Fibroblast of skin of right quadriceps (primary cell): ENCODE measurements at places on chromosomes 13 and 19.

DNA sequence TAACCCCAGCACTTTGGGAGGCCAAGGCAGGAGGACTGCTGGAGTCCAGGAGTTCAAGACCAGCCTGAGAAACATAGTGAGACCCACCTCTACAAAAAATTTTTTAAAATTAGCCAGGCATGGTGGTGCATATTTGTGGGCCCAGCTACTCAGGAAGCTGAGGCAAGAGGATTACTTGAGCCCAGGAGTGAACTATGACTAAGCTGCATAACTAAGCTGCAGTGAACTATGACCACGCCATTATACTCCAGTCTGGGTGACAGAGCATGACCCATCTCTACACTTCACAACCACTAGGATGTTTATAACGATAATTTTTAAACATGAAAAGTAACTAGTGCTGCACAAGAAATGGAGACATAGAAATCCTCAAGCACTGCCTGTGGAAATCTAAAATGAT, 352.7 kb upstream of the SGCG start:
- peak; percentile 28 for DNase-seq

GRCh38 chr19:45592366-45592765, 7.8 kb upstream of the OPA3 start:
- no peak for DNase-seq

DNA sequence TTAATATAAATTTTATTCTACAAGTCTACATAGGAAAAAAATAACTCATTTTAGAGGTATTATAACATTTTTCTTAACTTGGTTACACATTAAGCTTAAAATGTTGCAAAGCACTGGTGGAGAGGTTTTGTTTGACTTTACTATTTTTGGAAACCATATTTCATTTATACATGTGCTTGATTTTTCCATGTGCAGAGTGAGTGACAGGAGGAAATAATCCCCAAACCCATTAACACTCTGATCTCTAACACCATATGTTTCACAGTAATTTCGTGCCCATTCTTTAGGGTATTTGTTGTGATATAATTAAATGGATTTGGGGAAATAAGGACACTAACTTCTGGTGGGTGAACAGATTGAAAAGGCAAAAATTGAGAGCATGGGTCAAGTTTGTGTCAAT, 2124.4 kb upstream of the PCDH20 start:
- DNase-seq: no peak

GRCh38 chr13:77729502-77730221, 32.2 kb downstream of the SLAIN1 start:
- no peak for DNase-seq

DNA sequence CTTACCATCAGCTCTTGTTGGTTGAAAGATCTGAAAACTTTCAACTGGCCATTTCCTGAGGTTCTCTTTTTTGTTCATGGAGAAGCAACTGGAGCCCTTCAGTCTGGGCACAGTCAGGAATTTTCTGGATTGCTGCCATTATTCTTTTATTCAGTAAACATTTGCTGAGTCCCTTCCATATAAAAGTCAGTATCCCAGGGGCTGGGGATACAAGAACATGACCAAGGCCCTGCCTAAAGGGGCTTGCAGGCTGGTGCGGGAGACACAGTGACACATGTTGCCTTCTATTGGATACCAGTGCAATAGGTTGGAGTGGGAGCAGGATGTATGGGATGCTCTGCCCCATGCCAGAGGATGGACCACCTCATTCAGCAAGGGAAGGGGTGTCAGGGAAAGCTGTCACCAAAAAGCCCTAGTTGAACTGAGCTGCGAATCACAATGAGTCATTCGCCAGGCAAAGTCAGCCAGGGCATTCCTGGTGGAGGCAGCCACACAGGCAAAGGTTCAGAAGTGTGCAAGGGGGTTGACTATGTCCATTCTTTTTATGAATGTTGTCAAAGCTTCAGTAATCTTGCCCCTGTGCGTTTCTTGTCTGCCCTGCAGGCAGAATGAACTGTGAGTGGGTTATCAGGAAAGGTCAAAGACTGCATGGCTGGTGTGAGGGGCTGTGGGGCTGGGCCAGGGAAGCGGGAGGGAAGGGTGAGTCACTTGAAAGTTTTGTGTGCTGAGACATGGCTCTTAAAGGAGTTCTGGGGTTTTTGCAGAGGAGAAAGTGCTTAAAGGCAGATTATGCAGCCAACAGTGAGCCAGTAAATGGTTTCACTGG, 395.9 kb downstream of the KCNRG start:
- peak; percentile 89 for DNase-seq

DNA sequence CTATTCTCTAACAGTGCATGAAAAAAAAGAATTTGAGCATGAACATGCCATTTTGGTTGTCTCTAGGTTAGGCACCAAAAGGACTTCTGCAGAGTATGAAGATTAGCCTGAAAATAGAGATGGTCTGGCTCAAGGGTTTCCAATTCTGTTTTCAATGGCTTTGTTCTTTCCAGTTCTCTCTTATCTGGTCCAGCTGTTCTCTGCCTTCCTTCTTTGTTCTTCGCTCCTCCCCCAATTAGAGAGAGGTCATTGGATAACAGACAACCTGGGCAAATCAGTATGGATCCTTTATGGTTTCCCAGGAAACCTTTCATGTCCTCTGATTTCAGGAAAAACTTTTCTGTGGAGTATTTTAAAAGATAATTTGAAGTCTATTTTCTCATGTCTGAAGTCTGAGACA, 623.4 kb downstream of the PCDH17 start:
- DNase-seq: no peak

DNA sequence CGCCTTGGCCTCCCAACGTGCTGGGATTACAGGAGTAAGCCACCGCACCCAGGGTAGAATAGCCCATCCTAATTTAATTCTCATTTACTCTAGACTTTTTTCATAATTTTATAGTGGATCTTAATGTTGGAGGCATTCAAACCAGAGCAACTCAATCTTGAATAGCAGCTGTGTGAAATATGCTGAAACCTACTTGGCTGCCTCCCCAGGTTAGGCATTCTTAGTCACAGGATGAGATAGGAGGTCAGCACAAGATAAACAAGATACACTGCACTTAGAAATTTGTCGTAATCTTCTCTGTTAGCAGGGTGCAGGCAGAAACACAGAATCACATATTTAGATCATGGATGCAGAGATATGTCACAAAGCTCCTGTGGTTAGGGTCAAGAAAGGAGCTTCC, 2.7 kb upstream of the ZNF43 start:
- no peak for DNase-seq

DNA sequence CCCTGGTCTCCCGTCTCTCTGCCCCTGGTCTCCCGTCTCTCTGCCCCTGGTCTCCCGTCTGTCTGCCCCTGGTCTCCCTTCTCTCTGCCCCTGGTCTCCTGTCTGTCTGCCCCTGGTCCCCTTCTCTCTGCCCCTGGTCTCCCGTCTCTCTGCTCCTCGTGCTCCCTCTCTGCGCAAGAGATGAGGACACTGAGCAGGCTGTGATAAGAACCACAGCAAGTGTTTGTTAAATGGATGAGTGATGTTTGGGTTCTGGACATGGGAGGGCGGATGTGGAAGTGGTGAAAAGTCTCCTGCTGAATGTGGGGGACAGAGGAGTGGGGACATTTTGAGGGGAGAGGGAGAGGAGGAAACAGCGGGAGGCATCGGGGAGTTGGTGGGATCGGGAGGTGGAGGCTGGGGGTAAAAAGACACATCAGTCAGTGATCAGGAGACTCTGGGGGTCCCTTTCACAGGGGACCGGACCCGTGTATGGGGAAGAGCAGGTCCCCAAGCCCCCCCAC, 8.0 kb downstream of the NPAS1 start:
- no peak for DNase-seq
